ENCODE measurements at places on chromosomes 5 and 9. TPM values are rescaled to one million over a fixed set of nuclear protein-coding genes. Genes with fewer than 3 reads are reported as not detected.

- no peak for DNase-seq
- peaks cover 9% of the 10 kb centered on the region for H3K36me3 ChIP-seq
- no peaks in the 10 kb centered on the region for H3K27me3 ChIP-seq
- no peak overlapping the region for H3K4me3 ChIP-seq
These were observed 68.1 kb downstream of the CRB2 start for GRCh38 chr9:123424131-123424530.

Gene FGD3
- 23.9 TPM for total RNA-seq

GRCh38 chr5:168254013-168254693 lies 37.3 kb upstream of the WWC1 start:
- H3K36me3 ChIP-seq: no peaks in the 10 kb centered on the region
- no peaks in the 10 kb centered on the region for H3K27me3 ChIP-seq
- H3K4me3 ChIP-seq: no peak overlapping the region
- H3K27ac ChIP-seq: no peak overlapping the region
- no peaks in the 10 kb centered on the region for H3K4me1 ChIP-seq

DNA sequence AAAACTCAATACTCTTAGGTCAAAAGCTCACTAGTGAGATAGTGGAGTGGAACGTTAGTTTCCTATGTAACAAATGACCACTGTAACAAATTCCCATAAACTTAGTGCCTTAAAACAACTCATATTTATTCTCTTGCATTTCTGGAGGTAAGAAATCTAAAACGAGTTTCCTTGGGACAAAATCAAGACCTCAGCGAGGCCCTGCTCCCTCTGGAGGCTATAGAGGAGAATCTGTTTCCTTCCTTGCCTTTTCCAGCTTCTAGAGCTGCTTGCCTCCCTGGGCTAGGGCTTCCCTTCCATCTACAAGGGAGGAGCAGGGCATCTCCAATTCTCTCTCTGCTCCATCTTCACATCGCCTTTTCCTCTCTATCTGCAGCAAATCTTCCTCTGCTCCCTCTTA lies 32.0 kb downstream of the SEMA5A start:
- DNase-seq: no peak
- no peaks in the 10 kb centered on the region for H3K36me3 ChIP-seq
- no peak overlapping the region for H3K27ac ChIP-seq
- H3K27me3 ChIP-seq: no peaks in the 10 kb centered on the region
- H3K4me3 ChIP-seq: no peak overlapping the region

DNA sequence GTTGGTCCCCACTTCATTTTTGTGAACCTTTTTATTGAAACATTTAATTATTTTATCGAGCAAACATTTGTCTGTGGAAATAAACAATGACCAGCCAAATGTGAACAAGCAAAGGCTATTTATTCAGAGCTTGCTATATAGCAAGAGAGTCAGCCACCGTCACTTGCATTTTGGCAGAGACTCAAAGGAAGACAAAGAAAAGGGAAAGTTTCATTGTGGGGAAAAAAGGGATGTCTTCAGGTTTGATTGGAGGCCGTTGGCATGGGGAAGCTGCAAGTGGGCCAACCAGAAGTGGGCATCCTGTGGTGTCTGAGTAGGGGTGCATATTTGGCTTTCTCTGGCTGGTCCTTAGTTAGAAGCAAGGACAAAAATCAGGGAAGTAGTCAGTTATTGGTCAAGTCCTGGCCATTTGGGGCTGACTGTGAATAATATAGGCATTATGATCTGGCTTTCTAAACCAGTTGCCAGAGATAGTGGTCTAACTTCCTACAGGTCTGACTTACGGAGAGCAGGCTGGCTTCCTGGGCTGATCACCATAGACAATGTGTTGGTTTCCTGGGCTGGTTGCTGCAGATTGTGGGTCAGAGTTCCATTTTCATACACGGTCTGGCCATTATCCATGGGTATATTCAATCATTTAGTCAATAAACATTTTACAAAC lies 16.6 kb downstream of the ENC1 start:
- no peak overlapping the region for H3K4me3 ChIP-seq
- no peak overlapping the region for H3K27ac ChIP-seq
- peaks cover 3% of the 10 kb centered on the region for H3K4me1 ChIP-seq

- no peaks in the 10 kb centered on the region for H3K27me3 ChIP-seq
- no peak overlapping the region for H3K4me3 ChIP-seq
- no peaks in the 10 kb centered on the region for H3K4me1 ChIP-seq
- no peaks in the 10 kb centered on the region for H3K36me3 ChIP-seq
These were observed 228.2 kb downstream of the GRIA1 start for GRCh38 chr5:153718713-153719112.

DNA sequence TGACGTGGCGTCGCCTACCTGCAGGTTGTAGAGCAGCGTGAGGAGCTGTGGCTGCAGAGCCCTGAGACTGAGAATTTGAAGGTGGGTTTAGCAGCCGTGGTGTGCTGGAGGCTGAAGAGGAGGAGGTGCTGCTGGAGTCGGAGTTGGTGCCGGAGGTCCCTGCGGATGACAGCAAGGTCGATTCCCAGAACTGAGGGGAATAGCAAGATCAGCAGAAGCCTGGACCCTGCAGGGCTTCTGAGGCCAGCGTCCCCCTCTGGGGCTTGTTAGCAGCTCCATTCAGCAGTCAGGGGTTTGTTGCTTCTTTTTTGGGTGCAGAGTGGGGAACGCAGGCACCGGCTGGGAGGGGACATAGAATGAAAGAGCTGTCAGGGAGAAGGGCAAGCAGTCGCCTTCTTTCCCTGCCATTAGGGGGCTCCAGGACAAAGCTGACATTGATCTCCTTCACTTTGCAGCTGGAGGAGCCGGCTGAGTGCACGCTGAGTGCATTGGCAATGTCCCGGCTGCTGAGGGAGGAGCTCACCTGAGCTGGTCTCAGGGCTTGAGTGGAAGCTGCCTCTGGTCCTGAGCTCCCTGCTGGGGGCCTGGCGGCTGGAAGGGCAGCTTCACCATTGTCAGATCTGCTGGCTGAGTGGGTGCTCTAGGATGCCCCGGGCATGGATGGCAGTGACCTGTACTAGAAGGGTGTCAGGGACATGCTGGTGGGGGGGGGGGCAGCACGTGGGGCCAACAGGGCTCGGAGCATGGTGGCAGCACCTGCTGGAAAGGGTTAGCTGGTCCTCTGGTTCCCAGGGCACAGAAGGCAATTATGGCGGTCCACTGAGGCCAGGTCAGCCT lies 20.8 kb downstream of the OBP2B start:
- peaks cover 11% of the 10 kb centered on the region for H3K4me1 ChIP-seq
- no peak overlapping the region for H3K27ac ChIP-seq
- peaks cover 5% of the 10 kb centered on the region for H3K27me3 ChIP-seq
- no peak for DNase-seq
- no peak overlapping the region for H3K4me3 ChIP-seq

GRCh38 chr9:111467778-111468367 lies 16.3 kb downstream of the ECPAS start:
- H3K27ac ChIP-seq: no peak overlapping the region
- no peaks in the 10 kb centered on the region for H3K27me3 ChIP-seq
- H3K4me3 ChIP-seq: no peak overlapping the region
- no peaks in the 10 kb centered on the region for H3K36me3 ChIP-seq
